Heart right ventricle (tissue), 16 donors: ENCODE measurements at places on chromosomes 3 and 15.
A peak's percentile ranks its signal among the peaks of the same experiment; 100 is the strongest.

- DNase-seq, result no peak
Measured at GRCh38 chr3:141336672-141337522, 31.4 kb upstream of the ZBTB38 start.

DNA sequence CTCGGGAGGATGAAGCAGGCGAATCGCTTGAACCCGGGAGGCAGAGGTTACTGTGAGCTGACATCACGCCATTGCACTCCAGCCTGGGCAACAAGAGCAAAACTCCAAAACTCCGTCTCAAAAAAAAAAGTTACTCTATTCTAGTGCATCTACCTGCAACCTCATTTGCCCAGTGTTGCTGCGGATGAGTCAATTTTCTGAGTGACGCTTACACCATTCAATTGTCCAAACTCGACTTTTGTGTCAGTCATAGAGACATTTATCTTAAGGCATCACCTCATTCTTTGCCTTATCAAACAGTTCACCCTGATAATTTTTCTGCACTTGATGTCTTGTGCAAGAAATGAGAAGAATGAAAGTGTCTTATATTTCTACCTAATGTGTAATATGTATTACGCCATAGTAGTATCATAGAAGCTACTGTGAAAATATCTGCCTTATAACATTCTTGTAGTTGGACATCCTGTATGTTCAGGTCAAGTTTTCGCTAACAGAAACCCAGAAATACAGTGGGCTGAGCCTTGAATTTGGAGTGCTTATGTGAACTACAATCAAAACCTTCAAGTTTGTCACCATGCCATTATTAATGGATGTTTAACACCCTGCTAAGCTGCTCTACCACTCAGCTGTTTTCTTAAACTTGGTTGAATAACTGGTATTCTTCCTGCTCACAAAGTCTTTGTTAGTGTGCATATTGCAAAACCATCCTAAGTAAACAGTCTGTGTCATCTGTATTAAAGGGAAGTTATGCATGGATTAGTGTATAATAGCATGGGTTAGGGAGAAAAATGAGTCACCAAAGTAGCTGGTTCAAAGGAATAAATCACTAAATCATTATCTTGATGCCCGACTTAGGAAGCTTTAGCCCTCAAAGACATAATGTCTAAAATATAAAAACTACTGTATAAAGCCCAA is 531.0 kb upstream of the NR2F2 start:
- DNase-seq, result no peak

GRCh38 chr3:143525408-143525807 is 322.9 kb downstream of the SLC9A9 start:
- no peak for DNase-seq

DNA sequence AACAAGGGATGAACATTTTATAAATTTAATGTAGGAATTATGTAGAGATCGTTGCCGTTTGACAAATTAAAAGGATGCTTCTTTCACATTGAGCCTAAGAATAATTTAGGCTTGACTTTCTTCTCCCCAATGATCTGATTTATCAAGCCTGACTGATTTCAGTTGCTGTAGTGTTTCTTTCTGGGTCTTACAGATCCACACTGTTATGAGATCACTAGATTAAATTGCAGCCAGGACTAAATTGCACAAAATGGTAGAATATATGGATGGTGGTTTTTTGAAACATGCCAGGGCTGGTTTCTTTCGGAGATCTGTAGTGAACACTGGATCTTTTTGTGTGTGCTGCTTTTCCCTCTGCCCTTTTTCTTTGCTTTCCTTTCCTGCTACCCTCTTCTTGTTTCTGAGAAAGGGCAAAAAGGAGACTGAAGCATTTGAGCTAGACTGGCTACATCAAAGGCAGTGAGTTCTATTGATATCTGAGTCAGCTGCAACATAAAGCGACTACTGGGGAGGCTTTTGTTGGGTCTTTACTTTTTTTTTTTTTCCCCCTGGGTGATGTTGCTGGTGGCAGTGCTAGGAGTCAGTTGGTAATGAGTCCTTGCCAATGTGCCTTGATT is 83.0 kb downstream of the AKAP13 start:
- no peak for DNase-seq

DNA sequence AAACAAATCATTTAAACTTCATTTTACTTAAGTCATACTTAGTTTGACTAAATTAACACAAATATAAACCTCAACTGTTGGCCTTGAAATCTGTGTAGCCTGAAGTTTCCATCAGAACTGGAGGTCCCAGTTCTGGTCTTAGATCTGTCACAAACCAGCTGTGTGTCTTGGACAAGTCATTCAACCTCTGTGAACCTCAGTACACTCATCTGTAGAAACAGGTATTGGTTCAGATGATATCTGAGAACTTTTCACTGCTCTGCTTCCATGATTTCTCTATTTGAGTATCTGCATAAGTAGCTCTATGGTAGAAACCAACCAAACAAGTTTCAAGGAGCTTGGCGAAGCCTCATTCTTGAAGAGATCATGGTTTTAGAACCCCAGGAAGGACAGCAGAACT is 60.4 kb upstream of the SLC2A2 start:
- DNase-seq, result no peak

- DNase-seq, result peak; percentile 19
Measured at GRCh38 chr3:150925751-150926201, 20.5 kb upstream of the MINDY4B start.

DNA sequence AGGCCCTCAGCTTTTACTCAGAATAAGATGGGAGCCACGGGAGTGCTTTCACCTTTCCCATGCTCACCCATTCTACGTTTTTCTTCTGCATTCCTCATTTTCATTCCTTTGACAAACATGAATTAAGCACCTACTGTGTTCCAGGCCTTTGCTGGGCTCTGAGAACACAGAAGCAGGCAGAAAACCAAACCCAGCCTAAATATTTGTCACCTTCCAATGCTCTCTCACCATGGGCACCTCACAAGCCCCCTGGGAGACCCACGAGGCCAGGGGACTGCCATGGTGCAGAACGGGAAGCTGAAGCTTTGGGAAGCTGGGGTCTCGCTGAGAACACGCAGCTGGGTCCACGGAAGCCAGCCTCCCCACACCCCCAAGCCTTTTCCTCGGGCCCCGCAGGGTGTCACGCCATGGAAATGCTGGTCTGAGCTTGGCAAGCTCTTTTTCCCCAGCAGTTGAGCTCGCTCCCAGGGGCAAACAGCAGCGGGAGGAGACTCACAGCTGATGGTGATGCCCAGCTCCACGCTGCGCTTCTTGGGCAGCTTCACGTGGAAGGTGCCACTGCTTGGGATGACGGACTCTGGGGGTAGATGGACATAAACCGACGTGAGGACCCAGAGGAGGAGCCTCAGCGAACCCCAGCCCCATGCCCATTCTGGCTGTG is 27.7 kb downstream of the GRIP2 start:
- no peak for DNase-seq

DNA sequence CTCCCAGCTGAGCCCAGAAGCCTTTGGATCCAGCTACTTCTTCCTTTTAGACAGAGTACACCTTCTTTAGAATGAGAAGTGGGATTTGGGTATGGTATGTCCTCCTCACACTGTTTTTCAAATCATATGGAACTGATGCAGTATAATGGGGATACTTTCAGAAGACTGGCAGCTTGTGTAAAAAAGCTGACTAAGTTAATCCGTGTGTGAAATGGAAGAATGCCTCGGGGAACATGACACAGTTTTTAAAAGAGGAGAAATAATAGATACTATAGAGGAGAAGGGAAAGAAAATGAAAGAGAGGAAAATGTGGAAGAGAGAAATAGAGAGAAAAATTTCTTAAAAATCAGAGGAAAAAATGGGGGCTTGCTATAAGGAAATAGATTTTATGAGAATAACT is 47.7 kb downstream of the TUSC7 start:
- DNase-seq, result no peak

DNA sequence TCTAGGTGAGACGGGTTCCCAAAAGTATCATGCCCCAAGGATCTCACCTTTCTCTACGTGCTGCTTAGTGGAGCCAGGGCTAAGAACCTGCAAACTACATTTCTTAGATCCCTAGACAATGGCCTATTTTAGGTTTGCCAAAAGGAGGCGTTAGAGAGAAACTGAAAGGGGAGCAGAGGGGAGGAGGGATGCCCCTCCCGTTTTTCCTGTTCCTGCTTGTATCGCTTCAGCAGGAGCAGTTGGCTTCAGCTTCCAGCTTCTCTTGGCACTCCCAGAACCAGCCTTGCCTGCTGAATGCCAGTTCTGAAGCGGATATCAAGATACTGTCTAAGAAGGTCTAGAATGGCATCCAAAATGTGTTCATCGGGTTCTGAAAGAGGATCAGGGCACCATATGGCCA is 58.4 kb upstream of the ABHD17C start:
- no peak for DNase-seq

- DNase-seq, result no peak
Measured at GRCh38 chr15:42858540-42858939, 62.0 kb downstream of the TTBK2 start.

DNA sequence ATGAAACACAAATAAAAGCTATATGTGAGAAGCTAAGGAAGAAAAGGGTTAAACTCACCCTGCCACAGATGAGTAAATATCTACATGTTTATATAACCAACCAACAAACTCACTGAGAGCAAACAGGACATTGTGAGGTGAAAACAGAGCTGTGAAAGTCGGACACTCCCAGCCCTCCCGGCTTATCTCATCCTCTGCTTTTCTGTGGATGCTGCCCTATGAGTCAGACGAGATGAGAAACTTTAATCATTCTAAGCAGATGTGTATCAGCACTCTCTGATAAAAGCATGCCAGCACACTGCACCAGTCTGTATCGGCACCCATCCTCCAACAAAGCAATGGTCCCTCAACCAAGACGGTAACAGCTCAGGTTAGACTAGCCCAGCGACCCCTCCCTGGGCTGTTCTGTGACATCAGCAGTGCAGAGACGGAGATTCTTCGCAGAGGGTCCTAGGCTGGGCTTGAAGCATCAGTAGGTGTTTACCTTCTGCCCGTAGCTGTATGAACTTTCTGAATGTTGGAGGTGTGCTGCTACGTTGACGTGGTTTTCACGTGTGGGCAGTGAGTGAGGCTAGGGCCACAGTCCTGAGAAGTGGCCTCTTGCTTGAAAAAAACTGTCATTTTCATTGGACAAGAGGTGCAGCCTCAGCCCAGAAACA is 119.8 kb upstream of the ALDH1A3 start:
- no peak for DNase-seq

DNA sequence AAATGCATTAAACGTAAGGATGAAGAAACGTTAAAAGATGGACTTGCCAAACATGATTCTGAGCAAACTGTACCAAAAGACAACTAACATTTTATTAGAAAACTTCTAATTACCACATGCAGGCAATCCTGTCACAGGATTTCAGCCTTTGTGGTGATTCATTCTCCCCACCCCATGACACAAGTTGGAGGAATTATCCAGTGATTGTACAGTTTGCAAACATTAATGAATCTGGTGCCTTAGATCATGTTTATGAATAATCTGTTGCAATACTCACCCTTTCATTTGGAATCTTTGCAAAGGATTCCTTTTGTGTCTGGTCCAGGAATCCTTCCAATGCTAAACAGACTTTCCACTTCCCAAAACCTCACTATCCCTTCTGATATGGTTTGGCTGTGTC is 23.3 kb upstream of the ERC2 start:
- no peak for DNase-seq

DNA sequence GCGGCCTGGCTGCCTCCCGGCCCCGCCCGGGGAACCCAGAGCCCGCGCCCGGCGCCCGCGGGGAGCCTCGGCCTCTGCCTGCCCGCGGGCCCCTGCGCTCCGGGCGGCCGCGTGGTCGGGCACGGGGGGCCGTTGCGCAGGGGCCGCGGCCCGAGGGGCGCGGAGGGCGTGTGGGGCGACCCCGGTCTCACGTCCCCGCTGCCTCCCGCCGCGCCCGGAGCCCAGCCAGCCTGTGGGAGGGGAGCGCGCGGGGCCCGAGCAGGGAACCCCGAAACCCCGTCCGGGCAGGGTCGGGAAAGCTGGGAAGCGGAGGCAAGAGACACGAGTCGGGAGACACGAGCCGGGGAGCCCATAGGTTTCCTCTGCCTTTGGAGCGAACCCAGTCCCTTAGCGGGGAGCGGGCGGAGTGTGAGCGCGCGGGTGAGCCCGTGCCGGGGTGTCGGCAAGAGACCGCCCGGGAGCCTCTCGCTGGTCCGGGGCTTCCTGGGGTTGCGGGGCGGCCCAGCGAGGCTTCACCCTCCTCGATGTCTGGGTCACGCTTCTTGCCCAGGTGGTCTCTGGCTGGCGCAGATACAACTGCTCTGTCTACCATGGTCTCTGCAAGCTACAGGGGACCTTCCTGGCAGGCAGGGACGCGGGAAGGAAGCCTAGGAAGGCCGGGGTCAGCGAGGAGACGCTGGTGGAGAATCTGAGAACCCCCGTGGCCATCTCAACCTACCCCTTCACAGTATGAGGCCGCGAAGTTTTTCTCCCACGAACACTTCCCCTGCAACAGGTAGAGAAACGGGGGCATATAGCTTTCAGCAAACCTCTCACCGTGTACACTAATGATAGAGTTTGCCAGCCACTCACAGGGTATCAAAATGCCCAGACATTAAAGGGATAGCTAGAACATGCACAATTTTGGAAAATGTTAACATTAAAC is 586 bp downstream of the LRRK1 start:
- peak; percentile 25 for DNase-seq

- DNase-seq, result no peak
Measured at GRCh38 chr3:53303957-53304356, 43.4 kb downstream of the DCP1A start.

DNA sequence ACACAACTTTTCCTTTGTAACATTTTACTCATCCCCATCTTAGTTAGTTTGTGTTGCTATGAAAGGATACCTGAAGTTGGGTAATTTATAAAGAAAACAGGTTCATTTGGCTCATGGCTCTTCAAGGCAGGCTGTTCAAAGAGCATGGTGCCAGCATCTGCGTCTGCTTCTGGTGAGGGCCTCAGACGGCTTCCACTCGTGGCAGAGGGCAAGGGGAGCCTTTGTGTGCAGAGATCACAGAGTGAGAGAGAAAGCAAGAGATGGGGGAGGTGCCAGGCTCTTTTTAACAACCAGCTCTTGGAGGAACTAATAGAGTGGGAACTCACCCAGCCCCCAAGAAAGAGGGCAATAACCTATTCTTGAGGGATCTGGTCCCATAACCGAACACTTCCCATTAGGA is 23.1 kb downstream of the PLA2G4F start:
- no peak for DNase-seq

DNA sequence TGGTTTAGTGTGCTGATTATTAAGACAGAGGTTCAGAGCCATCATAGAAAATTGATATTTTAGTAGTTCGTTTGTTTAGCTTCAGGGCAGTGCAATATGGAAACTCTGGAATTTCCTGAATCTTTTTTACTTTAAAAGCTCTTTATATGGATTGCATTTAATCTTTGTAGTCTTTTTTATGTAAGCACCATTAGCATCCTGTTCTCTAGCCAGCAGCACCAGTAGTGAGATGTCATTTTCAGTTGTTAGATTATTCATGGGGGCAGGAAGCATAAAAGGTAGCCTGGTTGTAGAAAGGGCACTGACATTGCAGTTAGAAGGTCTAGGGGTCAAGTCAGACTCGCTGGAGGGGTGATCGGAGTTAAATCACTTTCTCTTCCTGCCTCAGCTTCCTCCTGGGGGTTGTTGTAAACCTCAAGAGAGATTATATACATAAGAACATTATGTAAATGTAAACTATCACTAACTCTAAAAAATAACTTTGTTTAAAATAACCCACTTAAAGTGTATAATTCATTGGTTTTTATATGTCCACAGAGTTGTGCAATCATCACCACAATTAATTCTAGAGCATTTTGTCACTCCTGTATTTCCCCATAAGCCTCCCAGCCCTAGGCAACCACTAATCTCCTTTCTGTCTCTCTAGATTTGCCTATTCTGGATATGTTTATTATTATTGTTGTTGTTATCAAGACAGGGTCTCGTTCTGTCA is 31.4 kb upstream of the ITPKA start:
- DNase-seq, result no peak
